HL-60 (cell line): ENCODE measurements at places on chromosomes 1 and 21.

- DNase-seq = no peak
Measured at GRCh38 chr1:60540141-60540540, 466.6 kb upstream of the C1orf87 start.

DNA sequence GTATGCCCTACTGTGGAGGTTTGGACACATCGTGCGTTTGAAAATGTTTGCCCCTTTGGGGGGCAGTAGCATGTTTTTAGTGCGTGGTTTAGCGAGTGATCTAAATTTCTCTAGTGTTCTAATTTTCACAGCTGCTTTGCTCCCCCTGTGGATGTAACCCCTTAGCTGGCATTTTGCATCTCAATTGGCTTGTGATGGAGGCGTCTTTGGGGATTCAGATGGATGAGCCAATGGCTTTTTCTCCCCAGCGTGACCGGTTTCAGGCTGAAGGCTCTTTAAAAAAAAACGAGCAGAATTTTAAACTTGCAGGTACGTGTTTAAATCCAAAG, 836 bp downstream of the CDC7 start:
- no peak for DNase-seq

DNA sequence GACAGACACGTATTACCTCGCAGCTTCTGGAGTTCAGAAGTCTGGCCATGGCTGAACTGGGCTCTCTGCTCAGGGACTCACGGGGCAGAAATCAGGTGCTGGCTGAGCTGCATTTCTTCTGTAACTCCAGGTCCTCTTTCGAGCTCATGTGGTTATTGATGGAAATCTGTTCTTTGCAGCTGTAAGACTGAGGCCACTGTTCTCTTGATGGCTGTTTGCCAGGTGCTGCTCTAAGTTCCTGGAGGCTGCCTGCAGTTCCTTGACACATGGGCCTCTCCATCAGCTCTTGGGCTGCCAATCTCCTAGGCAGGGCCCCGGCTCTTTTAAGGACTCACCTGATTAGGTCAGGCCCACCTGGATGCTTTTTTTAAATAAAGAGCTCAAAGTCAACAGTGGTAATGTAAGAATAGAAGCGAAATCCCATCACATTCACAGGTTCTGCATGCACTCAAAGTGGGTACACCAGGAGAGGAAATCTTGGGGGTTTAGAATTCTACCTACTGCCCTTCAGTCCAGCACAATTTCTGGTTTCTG, 139.1 kb downstream of the KAZN start:
- no peak for DNase-seq

GRCh38 chr1:101732261-101732660, 264.5 kb downstream of the OLFM3 start:
- DNase-seq = no peak

GRCh38 chr1:10608690-10609089, 133.9 kb downstream of the PEX14 start:
- DNase-seq = no peak

DNA sequence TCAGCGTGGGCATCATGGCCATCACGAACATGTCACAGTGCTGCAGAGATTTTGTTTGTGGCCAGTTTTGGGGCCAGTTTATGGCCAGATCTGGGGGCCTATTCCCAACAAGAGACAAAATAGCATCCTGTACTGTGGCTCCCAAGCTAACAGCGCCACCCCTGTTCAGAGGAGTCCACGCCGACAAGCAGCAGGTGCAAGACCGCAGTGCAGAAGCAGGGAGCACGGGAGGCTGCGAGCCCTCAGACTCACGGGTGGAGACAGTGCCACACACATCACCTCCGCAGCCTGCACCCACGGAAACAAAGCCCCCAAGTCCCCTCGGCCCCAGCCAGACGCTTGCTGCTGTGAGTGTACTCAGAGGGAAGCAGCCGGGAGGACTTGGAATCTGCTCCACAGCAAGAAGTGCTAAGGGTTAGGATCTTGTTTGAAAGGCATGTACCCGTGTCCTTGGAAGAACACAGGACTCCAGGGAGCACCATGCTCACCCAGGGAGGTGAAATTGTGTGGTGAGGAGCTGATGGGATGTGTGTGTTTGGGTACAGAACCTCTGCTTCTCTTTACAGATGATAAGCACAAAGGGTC, 7.1 kb downstream of the TCP10L start:
- DNase-seq = no peak

- no peak for DNase-seq
Measured at GRCh38 chr1:186302381-186302920, 72.6 kb downstream of the TPR start.

- DNase-seq = no peak
Measured at GRCh38 chr21:36706482-36706852, 7.6 kb downstream of the SIM2 start.

DNA sequence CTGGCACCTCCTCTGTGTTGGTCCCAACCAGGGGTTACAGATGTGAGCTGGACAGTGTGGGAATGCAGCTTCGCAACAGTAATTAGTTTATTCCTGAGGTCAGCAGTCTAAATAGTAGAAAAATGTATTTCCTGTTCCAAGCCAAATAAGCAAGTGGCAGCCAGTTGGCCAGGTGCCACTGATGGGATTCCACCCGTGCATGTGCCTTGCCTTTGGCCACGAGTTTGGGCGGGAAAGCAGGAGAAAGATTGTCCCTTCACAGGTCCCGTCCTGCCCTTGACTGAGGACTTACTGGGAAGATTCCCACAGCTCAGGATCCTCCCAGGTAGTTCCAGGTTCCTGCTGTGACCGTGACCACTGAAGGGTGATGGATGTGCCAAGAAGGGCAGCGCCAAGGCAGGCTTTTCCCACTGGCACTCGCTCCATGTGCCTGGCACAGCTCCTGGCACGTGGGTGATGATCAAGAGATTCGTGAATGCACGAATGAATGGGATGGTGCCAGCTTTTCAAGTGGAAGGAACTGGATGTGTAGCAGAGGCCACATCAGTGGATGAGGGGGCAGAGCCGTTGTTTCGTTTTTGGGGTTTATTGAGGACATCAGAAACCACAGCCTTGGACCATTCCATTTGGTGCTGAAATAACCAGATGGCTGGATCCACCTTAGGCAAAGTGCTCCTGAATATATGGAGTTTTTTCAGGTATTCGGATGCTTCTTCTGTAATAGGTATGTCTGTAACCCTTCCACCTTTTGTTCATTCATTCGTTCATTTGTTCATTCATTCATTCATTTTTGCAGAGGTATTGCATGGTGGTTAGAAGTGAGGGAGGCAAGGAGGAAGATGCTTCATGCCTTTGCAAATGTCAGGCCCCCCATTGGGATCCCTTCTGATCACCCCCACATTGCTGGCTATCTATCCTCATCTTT, 62.4 kb upstream of the WNT4 start:
- DNase-seq = no peak

- no peak for DNase-seq
Measured at GRCh38 chr1:91795591-91796389, 90.2 kb downstream of the TGFBR3 start.

DNA sequence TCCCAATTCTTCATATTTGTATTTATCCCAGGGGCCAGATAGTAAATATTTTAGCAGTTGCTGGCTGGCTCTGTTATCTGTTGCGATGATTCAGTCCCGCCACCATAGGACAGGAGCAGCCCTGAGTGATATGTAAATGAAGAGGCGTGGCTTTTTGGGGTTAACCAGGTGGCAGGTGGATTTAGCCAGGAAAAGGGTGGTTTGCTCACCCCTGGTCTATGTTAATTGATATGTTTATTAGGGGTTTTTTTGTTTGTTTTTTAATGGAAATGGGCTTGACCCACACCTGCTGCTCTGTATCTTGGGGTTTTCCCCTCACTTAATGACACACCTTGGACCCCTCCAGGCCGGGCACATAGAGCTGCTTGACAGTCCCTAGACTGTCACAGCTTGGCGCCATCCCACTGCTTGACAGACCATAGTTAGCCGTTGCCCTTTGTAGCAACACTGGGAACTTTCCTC, 62.8 kb downstream of the PIK3CD start:
- no peak for DNase-seq

- DNase-seq = no peak
Measured at GRCh38 chr1:4121834-4122512, 221.9 kb upstream of the C1orf174 start.

GRCh38 chr1:184297244-184297750, 89.5 kb upstream of the C1orf21 start:
- DNase-seq = no peak

DNA sequence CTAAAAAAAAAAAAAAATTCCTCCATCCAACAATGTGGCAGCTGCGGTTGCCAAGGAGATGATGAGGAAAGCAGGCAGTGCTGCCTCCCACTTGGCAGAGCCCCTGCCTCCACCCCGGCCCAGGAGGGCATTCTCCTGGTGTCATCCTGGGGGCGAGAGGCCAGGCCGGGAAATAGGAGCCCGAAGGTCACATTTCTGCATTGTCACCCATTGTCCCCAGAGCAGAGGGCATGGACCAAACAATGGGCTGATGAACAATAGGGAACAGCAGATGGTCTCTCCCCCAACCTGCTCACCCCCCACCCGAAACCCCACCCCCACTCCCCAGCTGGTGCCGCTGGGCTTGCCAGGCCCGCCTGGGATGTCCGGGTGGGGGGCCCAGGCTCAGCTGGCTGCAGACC, 37.3 kb downstream of the CAMK2N1 start:
- no peak for DNase-seq

DNA sequence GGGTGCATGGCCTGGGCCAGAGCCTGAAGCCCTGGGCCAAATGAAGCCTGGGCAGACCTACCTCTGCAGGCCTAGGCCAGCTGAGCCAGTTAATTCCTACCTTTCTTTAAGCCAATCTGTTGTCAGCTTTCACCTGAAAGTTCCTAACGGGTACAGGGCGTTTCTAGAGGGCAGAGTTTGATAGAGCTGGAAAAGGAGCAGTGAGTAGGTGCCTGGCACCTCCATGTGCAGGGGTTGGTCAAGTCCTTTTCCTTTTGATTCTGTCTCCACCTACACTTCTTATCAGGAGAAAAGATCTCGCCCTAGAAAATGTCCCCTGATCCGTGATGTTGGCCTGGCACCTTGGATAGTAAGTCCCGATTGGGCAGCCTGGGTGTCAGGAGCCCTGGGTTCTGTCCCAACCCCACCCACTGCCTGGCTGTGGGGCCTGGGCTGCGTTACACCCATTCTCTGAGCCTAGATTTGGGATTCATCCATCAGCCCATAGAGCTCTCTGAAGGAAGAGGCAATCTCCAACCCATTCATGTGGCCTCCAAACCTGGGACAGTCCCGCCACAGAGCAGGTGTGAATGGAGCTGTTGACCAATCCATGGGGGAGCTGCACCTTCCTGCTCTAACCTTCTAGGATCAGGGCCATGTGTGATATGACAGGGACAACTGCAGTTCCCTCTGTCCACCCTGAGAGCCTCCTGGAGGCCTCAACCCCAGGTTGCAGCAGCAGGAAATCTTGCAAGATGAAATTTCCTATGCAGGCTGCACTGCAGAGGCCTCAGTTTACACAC, 304.3 kb downstream of the MATN1 start:
- DNase-seq = no peak

GRCh38 chr1:21254335-21254951, 35.8 kb downstream of the ECE1 start:
- DNase-seq = no peak
